ENCODE measurements at places on chromosomes 13 and 19. TPM values are rescaled to one million over a fixed set of nuclear protein-coding genes. Genes with fewer than 3 reads are reported as not detected.

- peak; percentile 26 for DNase-seq
Observed at GRCh38 chr19:42253245-42254088, 1.5 kb downstream of the ERF start.

DNA sequence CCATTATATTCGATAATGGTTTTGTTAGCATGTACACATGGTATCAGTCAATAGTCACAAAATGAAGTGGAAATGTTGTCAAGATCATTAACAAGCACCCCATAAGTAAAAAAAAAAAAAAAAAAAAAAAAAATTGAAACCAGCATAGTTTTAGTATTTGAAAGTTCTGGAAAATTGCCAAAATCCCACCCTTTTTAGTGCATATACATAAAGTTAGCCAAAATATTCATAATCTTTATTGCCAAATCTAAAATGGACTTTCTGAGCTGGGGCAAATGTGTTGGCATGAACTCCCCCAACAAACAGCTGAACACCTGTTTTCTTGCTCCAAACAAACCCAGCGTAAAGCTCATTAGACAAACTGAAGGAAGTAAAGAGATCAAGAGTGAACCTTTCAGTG is 73.9 kb downstream of the MZT1 start:
- DNase-seq: no peak

- DNase-seq: no peak
Observed at GRCh38 chr19:35461060-35461459, 13.0 kb downstream of the FFAR2 start.

GRCh38 chr19:3636506-3636905 is 9.9 kb upstream of the CACTIN start:
- DNase-seq: no peak

DNA sequence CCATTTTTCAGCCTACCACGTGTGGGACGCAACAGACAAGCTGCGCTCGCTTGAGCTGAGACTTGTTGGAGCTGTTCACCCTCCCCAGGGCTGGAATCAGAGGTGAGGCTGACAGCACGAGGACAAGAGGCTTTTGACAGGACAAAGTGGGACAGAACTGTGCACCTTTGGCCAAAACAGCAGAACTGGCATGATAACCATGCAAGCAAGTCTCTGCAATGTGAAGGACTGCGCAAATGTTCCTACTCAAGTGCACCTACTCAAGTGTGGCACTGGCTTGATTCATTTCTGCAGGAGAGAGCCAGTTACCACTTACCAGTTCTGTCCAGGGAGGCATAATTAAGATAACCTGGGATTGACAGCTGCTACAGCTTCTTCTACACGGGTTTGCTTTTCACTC is 62.2 kb upstream of the TM9SF2 start:
- DNase-seq: no peak

- no peak for DNase-seq
Observed at GRCh38 chr13:104875038-104875754, 1660.3 kb downstream of the EFNB2 start.

GRCh38 chr13:26919311-26919710 is 158.7 kb upstream of the GPR12 start:
- no peak for DNase-seq

DNA sequence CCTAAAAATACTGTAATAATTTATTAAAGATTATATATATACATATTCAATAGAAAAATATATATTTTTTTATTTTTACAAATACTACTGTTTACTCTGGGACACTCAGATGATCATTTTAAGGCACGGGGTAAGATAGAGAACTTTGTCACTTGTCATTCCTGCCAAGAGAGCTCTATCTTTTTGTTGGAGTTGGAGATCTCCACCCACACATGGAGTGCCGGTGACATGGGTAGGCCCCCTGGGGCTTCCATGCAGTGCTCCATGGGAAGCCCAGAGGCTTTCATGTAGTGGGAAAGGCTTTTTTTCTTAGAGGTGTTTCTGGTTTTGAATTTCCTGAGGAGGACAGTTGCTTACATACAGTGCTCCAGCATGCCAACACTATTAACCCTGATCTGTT is 81.4 kb downstream of the LMO7 start:
- DNase-seq: no peak

- no peak for DNase-seq
Observed at GRCh38 chr19:17893766-17894165, 22.0 kb downstream of the SLC5A5 start.

DNA sequence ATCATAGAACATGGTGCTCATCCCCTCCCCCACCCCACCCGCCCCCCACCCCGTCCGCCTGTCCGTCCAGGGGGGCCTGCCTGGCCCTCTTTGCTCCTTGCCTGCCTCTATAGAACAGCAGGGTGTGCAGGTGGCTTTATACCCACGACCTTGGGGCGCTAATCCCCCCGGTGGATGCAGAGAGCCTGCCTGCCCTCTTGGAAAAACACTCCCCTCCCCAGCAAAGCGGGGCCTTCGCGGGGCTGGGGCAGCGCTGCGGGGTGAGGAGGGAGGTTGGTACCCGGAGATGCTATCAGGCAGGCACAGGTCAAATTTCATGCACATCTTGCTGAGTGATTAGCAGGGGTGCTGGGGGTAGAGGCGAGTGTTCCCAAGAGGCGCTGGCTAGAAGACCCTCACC is 21.9 kb downstream of the RFX1 start:
- DNase-seq: no peak

DNA sequence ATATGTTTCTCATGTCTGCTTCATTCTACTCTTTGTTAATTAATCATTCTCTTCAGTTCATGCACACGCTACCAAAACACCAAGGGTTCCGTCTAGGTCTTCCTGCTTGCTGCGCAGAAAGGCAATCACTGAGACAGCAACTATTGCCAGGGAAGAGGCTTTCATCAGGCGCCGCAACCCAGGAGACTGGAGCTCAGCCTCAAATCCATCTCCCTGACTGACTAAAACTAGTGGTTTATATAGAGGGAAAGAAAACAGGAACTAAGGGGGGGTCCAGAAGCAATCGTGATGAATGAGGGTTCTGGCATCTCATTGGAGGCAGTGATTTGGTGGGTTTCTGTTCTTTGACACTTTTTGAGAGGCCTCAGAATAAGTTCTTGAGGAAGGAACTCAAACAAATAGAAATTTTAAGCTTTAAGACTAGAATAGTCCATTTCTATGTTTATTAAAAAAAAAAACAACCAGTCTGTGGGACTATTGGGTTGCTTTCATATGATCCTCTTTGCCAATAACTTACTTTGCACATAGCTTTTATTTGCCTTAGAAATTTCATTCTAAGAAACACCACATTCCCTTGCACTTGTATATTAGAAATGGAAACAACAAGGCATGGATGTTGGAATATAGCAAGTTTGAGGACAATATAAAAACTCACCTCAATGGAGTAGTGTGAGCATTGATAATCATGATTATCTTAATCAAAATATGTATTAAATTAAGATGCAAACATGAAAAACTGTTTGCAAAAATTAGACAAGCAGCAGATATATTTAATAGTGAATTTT is 691.2 kb upstream of the GPC6 start:
- DNase-seq: no peak

DNA sequence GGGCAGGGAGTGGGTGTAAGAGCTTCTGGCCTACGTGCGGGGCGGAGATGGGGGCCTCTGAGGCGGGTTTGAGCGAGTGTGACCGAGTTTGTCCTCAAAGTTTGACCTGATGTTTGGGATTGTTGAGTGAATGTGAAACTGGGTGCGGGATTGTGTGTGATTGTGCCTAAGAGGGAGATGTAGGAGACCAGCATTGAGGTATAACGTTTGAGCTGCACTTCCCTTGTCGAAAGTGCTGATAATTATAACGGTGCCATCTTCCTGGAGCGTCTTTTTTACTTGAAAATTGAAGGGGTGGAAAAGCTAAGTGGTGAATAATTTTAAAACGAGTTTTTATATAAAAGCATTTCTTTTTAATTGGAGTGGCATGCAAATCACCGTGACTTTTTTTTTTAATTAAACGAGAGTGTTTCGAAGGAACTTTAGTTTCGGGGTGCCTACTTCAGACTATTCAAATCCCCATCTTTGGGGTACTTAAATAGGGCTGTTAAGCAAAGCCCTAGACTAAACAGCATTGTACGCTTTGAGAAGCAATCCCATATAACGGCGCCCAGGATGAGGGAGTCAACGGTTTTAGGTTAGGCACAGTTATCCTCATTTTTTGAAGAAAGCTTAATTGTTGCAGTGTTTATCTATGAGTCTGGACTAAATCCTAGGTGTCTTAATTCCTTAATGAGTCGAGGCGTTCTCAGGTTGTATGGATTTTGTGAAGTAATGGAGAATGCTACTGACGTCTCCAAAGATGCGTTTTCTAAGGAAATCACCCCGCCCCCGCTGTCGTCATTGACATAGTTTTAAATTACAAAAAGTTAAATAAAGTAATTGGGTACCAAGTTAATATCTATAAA is 594 bp downstream of the ZNF146 start:
- DNase-seq: peak; percentile 62

GRCh38 chr13:100525453-100526317 is 62.9 kb downstream of the GGACT start:
- DNase-seq: no peak

GRCh38 chr13:52405767-52406494 is at the start of gene THSD1:
TSS of gene THSD1 (minus strand) at chr13:52406172. CDS start at chr13:52402600, 3,572 bp downstream.
- peak; percentile 41 for DNase-seq

DNA sequence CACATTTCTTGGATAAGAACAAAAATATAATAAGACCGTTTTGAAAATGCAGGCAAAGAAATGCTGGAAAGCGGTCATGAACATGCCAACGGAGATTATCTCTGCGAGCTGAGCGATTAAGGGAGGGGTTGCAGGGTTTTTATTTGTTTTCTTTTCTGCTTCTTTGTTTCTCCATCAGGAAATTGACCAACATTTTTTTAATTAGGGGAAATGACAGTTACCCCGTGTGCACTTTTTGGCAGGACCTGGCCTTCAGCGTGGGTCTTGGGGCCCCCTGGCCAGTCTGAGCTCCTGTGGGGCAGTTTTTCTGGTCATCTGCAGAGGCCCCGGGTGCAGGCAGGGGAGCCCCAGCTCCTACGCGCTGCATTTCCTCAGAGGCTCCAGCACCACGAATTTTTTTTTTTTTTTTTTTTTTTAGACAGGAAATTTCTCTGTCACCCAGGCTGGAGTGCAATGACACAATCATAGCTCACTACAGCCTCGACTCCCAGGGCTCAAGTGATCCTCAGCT is 31.3 kb upstream of the HOMER3 start:
- peak; percentile 31 for DNase-seq

DNA sequence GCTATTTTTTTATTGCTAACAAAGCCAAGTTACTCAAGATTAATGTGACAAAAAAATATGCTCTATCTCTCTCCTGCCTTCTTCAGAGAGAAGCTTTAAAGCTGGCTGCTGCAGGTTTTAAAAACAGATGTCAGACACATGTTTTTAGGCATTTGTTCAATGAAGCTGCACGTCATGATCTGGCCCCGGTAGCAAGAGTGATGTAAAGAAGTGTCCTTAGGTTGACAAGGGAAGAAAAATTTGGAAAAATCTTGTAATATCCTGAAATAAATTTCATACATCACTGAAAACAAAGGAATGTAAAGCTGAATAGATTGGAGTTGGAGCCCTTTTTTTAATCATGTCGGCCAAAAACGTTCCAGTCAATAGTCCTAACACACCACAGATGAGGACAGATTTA is 531.4 kb upstream of the NBEA start:
- no peak for DNase-seq

- no peak for DNase-seq
Observed at GRCh38 chr19:35136977-35137702, 1.5 kb upstream of the FXYD1 start.

DNA sequence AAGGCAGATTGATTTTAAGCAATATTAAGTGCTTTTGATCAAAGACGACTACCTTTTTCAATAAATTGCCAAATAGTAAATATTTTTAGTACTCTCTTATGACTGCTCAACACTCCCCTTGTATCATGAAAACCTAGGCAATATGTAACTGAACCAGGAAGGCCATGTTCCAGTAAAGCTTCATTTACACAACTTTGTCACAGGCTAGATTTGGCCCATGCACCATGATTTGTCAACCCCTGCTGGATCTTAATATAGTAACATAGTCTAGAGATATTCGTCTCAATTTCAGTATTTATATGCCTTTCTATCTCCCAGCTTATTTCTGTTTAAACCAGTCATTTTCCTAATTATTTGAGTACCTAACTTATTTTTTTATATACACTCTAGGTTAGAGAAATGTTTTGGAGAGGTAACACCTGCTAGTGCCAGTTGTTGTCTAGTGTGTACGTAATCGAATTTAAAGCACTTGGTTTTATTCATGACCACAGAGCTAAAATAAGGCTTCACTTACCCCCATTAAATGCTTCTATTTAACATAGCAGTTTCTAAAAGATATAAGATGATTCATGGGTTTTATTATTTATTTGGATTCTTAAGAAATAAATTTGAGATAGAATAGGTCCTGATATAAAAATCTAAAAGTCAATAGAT is 21.0 kb downstream of the TPP2 start:
- no peak for DNase-seq

DNA sequence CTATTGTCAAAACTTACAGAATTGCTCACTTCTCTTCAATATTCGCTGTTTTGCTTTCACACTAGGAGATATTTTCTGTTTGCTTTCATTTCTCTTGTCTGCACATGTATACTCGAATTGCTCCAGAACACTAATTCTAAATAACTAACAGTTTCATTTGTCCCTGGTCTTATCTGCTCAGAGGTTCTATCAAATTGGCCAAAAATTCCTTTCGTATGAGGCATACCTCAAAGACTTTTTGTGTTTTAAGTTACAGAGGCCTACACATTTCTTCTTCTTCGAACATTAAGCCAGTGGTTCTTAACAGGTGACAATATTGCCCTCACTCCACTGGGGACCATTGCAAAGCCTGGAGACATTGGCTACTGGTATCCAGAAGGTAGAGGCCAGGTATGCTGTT is 1314.6 kb downstream of the EFNB2 start:
- peak; percentile 52 for DNase-seq

DNA sequence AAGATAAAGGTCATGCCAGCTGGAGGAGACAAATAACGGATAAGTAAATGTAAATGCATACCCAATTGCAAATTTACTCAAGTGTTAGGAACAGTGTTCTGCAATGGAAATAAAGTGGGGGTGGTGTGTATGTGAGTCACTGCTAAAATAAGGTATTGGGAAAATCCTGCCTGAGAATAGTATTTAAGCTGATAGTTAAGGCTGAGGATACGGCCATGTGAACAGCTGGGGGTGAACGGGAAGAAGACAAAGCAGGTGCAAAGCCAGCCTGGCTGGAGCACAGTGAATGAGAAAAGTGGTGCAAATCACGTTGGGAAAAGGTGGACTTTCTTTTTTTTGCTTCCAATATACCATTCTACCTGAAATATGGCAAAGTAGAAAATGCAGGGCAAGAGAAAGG is 242.4 kb upstream of the SLC10A2 start:
- DNase-seq: no peak

GRCh38 chr19:47340477-47341208 is 8.5 kb upstream of the DHX34 start:
- DNase-seq: no peak

STK24 gene
- total RNA-seq: 36.1 TPM

TMPRSS9 gene
- total RNA-seq: not detected

ISOC2 gene
- total RNA-seq: 56.1 TPM

TMEM259 gene
- total RNA-seq: 26.4 TPM

SELENOW gene
- 51.7 TPM for total RNA-seq

MCEMP1 gene
- total RNA-seq: not detected

FRY gene
- 3.0 TPM for total RNA-seq

CEACAM20 gene
- total RNA-seq: not detected

C19orf47 gene
- 4.4 TPM for total RNA-seq

VMAC gene
- total RNA-seq: 1.7 TPM

All from IMR-90 (cell line).